Neural crest cell (in vitro differentiated cells): ENCODE measurements at places on chromosomes 12 and 14. TPM values are rescaled to one million over a fixed set of nuclear protein-coding genes. Genes with fewer than 3 reads are reported as not detected.

The CCDC38 gene
- total RNA-seq, result 0.18 TPM in 1 of 2 replicates, not detected in the other

The COX8C gene
- not detected in 2 replicates for total RNA-seq

The OR6C2 gene
- total RNA-seq, result not detected in 2 replicates

The MYRFL gene
- total RNA-seq, result 0.39 and 0.42 TPM in 2 replicates

The TAS2R7 gene
- total RNA-seq, result 0.21 TPM in 1 of 2 replicates, not detected in the other

The C12orf60 gene
- 2.5 and 2.9 TPM in 2 replicates for total RNA-seq

DNA sequence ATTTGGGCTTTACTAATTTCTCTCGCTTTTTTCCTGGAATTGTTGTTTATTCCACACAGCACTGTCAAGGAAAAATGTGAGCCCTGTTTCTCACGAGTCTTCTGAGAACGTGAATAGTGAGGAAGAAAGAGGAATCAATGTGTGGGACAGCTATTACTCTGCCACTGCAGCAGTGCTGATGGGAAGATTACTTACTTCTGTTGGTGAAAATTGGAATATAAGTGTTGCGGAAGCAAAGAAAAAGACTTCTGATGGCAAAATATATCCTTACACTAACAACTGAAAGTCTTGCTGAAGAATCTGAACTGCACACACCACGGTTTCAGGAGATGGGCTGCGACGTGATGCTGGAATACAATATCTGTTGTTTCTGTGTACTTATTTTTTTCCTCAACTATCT is 884.2 kb downstream of the AACS start:
- no peak for DNase-seq

GRCh38 chr12:42023733-42024494 is 120.8 kb downstream of the GXYLT1 start:
- DNase-seq, result peak; percentile 91

DNA sequence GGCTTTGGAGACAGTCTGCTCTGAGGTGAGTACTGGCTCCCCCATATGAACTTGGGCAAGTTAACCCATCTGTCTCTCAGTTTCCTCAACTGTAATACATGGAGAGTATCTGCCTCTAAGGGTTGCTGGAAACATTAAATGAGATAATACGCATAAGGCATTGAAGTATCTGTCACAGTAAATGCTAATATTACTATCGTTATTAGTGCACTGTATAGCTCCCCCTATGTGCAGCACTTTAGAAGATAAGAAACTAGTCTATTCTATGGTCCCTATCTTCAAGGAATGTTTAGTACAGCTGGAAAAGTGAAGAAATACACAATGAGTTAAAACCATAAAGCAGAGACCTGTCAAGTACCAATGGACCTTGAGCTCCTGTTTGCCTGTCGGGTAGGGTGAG is 51.7 kb upstream of the CFL2 start:
- no peak for DNase-seq

DNA sequence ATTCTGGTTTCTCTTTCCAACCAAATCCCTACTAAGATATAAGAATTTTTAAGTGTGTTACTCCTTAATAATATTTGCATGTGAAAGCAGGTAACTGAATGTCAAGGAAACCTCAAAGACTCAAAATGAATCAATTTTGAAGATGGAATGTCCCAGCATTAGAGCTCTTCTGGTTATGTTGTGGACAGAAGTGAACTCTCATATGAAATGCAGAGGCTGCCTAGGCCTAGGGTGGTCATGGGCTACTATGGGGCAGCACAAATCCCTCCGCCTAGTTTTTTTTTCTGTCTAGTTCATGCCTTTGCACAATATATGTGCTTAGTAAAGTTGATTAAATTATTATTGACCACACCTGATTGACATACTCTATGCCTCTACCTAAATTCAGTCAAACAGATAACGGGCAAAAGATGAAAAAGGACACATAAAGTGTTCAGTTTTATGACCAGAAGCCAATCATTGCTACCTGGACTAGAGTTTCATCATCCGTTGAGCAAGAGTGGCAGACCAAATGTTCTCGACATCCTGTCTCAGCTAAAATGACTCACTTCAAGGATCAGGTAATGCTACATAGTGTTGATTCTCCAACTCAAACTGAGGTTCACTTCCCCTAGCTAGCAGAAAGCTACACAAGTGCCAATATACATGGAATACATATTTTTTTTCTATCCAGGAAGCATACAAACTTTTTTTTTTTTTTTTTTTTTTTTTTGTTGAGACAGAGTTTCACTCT is 1211.4 kb downstream of the VRK1 start:
- no peak for DNase-seq

DNA sequence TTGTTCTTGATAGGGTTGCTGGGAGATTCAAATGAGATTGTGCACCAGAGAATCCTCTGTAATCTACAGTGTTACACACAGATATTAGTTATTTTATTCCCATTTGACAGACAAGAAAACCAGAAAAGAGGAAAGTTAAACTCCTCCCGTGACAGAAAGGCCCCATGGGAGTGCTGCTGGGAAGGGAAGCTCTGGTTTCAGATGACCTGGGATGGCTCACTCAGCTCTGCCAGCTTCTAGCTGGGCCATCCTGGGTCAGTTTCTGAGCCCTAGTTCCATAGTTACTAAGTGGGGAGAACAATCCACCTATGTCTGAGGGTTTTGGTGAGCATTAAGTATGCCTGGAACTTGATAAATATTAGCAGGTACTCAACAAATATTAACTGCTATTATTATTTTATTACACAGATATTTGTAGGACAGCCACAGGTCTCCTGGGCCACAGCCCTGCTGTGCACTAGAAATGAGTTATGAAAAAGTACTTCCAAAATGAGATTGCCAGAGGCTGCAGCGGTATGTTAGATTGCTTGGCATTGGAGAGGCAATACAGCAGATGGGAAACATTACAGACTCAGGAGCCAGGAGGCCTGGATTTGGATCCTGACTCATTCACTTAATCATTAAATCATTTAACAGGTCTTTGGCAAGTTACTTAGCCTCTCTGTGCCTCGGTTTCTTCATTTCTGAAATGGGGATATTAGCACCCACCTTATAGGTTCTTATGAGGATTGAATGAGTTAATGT is 47.1 kb upstream of the STON2 start:
- no peak for DNase-seq

GRCh38 chr14:29352706-29353080 is 575.0 kb downstream of the PRKD1 start:
- DNase-seq, result no peak

GRCh38 chr14:78902010-78902623 is 731.9 kb downstream of the NRXN3 start:
- peak; percentile 65 for DNase-seq

DNA sequence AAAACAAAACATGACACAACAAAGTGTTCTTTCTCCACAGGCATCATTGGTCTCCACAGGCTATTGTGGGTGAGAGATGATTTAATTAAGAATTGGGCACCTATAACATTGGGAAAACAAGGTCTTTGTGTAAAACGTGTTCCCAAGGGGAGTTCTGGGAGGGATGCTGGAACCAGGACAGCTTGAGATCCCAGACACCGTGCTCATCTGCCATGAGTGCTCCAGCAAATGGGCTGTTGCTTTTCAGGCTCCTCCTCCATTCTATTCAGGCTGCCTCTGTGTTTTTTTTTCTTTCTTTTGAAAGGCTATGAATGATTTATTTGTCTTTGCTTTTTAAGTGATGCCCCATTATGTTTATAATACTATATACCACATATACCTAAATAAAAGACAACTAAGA is 122.4 kb downstream of the DACT1 start:
- DNase-seq, result no peak

DNA sequence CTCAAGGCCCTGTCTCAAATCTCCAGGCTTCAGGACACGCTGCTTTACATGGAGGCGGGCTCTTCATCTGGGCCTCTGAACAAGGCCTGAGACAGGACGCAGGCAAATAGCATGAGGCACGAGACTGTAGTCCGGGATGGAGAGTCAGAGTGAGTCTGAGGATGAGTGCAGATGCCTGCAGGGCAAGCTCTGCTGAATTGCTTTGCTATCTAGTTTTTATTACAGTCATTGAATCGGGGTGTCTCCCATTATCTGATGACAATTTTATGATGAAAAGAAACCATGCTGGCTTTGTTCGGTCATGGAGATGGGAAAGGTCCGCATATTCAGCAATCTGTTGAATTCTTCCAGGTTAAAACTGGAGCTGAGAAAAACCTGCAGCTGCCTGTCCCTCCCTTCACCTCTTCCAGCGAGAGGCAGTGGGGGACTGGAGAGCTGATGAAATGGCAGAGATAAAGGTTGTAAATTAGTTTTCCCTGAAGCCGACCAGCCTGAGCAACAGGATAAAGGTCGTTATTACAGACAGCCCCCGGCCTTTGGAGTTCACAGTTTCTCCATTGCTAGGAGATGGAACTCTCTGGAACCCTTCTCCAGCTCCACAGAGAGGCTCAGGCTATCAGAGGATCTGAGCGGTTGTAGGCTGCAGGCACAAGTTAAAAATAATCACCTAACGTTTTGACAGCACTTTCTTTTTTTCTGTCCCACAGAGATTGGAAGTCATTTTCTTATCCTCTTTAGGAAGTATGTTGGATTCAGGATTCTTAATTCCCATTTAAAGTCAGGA is 1.3 kb upstream of the ADGRD1 start:
- no peak for DNase-seq

- DNase-seq, result no peak
Measured at GRCh38 chr14:54109521-54110120, 153.0 kb upstream of the BMP4 start.
